ENCODE measurements at places on chromosomes 4 and X. TPM values are rescaled to one million over a fixed set of nuclear protein-coding genes. Genes with fewer than 3 reads are reported as not detected.

DNA sequence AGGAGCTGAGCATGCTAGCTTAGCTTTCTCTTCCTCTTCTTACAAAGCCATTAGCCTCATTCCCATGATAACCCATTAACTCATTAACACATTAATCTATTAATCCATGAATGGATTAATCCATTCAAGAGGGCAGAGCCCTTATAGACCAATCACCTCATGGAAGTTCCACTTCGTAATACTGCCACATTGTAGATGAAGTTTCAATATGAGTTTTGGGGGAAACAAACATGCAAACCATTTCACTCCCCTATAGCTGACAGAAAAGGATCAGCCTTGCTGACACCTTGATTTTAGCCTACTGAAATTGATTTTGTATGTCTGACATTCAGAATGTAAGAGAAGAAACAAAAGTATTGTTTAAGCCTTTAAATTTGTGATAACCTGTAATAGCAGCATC is 251.8 kb upstream of the GALNTL6 start:
- no peaks in the 10 kb centered on the region for H3K4me1 ChIP-seq
- no peaks in the 10 kb centered on the region for H3K27me3 ChIP-seq
- DNase-seq: no peak
- H3K36me3 ChIP-seq: no peaks in the 10 kb centered on the region
- H3K4me3 ChIP-seq: no peak overlapping the region
- no peak overlapping the region for H3K27ac ChIP-seq

DNA sequence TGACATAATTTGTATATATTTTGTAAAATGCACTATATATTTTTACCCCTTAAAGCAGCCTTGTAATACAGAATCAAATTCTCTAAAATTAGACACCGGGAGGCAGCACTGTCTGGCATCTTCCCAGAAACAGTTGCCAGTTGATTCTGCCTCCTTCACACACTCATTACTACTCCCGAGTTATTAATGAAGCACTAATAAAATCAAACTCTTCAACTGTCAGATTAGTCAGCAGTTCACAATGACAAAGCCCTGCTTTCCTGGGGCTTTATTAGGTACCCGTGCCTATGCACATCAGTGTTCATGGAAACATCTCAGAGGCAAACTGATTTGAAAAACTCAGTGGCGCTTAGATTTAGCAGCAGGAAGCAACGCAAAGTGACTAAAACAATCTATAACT is 103.5 kb upstream of the VEGFC start:
- H3K27me3 ChIP-seq: no peaks in the 10 kb centered on the region
- DNase-seq: no peak
- H3K4me1 ChIP-seq: no peaks in the 10 kb centered on the region

GRCh38 chr4:163486321-163486720 is 8.2 kb upstream of the TMA16 start:
- H3K27ac ChIP-seq: no peak overlapping the region
- no peaks in the 10 kb centered on the region for H3K4me1 ChIP-seq
- H3K4me3 ChIP-seq: no peak overlapping the region
- no peaks in the 10 kb centered on the region for H3K36me3 ChIP-seq
- no peak for DNase-seq

The INPP4B gene
- total RNA-seq: 38.9 TPM

The SMIM10 gene
- not detected for total RNA-seq

The PFKFB1 gene
- total RNA-seq: not detected

The STATH gene
- not detected for total RNA-seq

Measured in Peyer's patch (tissue), 4 donors.